Stimulated activated CD8-positive, alpha-beta memory T cell treated with anti-CD3 and anti-CD28 coated beads, Interleukin-7, amount 100 ng/mL, for 24 hours (primary cell): ENCODE measurements at places on chromosomes 3 and 15.

DNA sequence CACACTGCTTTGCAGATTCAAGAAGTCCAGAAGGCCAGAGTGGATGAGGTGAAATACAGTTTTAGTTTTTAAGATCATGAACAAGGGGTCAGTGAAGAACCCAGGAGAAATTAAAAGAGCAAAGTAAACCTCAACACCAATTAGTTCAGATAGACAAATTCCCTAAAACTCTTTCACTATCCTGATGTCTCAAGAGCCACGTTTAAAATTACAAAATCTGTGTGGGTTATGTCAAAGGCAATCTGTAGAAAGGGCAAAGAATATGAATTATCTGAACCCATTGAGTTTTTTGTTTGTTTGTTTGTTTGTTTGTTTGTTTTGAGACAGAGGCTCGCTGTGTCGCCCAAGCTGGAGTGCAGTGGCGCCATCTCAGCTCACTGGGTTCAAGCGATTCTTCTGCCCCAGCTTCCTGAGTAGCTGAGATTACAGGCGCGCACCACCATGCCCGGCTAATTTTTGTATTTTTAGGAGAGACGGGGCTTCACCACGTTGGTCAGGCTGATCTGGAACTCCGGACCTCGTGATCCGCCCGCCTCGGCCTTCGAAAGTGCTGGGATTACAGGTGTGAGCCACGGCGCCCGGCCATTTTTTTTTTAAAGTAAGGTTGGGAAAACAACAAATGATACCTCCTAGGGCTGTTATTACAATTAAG is 32.1 kb upstream of the ST3GAL6 start:
- no peak for DNase-seq

- DNase-seq: no peak
These were observed 147.0 kb upstream of the PROK2 start for GRCh38 chr3:71931922-71932321.

GRCh38 chr3:42683875-42684598 is 1.3 kb upstream of the KLHL40 start:
- DNase-seq: no peak

- DNase-seq: no peak
These were observed 9.1 kb downstream of the GHRL start for GRCh38 chr3:10283638-10284037.

- DNase-seq: no peak
These were observed 75.4 kb upstream of the RGMA start for GRCh38 chr15:93164409-93164808.

GRCh38 chr3:54322354-54322753 is 200.0 kb downstream of the CACNA2D3 start:
- DNase-seq: no peak

GRCh38 chr3:105108823-105109222 is 257.9 kb upstream of the ALCAM start:
- DNase-seq: no peak

GRCh38 chr15:79479616-79480015 is 47.5 kb downstream of the MINAR1 start:
- no peak for DNase-seq

GRCh38 chr15:64029110-64029509 is 17.2 kb downstream of the DAPK2 start:
- no peak for DNase-seq

DNA sequence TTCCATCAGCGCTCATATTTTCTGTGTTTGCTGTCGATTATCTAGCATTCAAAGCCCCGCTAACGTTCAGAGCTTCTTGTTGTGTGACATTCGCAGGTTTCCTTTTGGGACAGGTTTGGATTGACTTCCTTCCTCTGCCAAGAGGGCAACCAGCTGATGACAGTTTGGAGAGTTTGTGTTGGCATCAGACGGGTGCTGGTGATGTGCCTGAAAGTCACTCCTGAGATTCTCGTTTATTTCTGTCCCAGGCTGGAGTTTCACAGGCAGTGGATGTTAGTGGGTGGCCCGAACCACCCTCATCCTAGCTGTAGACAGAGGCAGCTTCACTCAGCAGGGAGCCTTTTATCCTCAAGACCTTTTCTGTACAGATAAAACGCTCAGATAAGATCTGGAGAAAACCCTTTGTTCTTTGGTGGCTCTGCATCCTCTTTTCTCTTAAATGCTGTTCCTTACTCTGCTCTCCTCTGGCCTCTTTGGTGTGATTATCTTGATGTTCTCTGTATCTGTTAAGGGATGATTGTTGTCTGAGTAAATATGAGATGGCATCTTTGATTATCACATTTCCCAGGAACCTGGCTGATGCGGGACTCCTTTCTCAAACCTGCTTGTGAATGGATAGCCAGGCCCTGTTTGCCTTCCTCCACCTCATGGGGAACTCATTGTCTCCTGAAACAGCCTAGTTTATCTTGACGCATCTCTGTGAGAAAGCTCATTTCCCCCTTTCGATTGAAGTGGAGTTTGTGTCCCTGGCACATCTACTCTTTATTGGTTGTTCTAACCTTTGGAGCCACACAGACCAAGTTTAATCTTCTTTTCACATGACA is 35.9 kb downstream of the CGNL1 start:
- no peak for DNase-seq

- DNase-seq: no peak
These were observed 25.6 kb downstream of the HACD2 start for GRCh38 chr3:123559040-123559861.

DNA sequence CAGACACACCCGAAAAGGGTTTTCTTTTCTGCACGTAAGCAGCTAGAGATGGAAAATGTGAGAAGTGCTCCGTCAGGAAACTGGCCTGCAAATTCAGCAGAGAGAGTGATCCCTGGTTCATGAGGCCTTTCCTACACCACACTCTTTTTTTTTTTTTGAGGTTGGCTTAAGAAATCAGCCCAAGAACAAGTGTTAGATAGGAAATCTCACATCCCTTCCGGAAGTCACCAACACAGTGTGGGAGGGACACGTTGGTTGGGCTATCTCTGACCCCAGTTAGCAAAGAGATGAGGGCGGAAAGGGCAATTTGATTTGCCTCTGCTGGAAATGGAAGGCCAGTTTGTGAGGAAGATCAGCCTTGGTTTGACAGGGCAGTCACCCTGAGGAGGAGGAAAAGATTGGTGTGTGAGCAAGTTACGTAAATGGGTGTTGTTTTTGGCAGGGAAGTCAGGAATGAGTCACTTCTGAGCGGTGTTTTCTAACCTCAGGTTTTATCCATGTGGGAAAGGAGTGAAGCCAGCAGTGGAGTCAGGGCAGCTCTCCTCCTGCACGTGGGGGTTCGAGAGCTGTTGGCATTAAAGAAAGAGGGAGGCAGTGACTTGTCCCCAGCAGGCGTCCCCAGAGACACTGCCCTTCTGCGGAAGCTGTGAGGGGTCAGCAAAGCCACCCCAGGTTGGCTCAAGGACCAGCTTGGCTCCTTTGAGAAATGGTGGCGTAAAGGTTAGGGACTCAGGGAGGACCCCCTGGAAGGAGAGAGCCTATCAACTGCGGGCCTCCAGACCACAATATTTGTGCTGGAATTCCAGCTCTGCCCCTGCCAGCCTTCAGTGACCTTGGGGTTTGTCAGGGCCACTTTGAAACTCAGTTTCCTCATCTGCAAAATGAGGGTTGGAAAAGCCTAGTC is 237.6 kb upstream of the BHLHE40 start:
- DNase-seq: no peak

GRCh38 chr3:123072152-123072551 is 5.3 kb downstream of the PDIA5 start:
- no peak for DNase-seq

- DNase-seq: no peak
These were observed 86.3 kb downstream of the TMEM108 start for GRCh38 chr3:133124511-133124910.

DNA sequence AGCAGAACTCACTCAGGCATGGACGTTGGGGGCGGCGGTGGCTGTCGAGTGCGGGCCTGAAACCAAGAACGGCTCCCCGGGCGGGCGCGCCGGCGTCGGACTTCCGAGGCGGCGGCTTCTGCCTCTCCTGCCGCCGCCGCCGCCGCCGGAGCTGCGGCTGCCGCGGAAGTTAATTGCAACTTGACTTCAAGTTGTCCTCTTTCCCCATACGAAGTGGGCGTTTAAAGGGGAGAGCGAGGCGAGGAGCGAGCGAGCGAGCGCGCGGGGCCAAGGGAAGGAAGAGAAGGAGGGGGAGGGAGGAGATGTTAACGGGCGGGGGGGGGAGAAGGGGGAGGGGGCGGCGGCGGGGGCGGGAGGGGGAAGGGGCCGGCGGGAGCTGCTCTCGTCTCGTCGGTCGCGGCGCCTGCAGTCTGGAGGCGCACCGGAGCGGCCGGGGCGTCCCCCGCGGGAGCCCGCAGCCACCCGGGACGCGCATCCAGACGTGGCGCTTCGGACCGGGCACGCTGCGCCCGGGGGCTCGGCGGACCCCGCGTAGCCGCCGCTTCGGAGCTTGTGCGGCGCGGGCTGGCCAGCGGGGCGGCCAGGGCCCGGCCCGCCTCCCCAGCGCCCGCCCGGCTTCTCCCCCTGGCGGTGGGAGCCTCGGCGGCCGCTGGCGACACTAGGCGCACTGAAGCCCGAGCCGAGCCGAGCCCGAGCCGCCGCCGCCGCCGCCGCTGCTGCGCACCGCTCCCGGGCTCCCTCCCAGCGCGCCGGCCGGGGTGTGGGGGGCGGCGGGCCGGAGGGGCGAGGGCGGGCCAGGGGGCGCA is 19.7 kb upstream of the SATB1 start:
- peak; percentile 45 for DNase-seq

GRCh38 chr3:29185706-29186105 is 95.2 kb upstream of the RBMS3 start:
- DNase-seq: no peak

GRCh38 chr3:112412494-112412893 is 79.5 kb downstream of the CD200 start:
- no peak for DNase-seq

- no peak for DNase-seq
These were observed 10.1 kb downstream of the PCOLCE2 start for GRCh38 chr3:142878649-142879300.

- DNase-seq: no peak
These were observed 541.1 kb downstream of the MECOM start for GRCh38 chr3:169122416-169122815.

DNA sequence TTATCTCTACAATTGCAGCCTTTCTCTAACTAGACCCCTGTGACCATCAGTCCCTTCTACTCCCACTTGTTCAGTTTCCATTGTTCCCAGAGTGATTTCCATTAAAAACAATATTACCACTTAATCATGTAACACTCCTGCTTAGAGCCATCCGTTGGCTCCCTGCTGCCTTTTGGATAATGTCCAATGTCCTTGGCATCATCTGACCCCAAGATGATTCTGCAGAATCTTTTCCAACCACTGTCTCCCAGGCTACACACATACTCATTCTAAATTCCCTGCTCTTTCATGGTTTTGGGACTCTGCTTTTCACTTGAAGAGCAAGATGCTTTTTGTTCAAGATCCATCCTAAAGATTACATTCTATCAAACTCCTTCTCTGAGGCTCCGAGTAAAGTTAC is 7.1 kb downstream of the KCNH8 start:
- DNase-seq: no peak

DNA sequence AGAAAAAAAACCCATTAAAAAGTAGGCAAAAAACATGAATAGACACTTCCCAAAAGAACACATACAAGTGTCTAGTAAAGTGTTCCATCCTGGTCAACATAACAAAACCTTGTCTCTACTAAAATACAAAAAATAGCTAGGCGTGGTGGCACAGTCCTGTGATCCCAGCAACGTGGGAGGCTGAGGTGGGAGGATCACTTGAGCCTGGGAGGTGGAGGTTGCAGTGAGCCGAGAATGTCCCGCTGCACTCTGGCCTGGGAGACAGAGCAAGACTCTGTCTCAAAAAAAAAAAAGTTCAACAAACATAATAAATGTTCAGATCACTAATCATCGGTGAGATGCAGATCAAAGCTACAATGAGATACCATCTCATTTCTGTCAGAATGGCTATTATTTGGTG is 43.5 kb upstream of the OSBPL11 start:
- DNase-seq: no peak

- DNase-seq: no peak
These were observed 36.9 kb downstream of the SENP8 start for GRCh38 chr15:72155003-72155621.

DNA sequence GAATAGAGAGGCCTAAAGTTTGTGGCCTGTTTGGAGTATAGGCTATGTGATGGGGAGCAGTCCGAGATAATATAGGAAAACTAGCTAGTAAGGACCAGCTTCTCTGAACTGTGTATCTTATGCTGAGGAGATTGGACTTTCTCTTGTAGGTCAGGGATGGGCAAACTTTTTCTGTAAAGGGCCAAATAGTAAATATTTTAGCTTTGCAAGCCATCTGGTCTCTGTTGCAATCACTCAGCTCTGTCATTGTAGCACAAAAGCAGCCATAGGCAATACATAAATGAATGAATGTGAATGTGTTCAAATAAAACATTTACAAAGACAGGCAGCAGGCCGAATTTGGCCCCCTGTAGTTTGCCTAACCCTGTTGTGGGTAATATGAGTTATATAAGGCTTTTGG is 24.5 kb downstream of the TMOD3 start:
- DNase-seq: no peak

- DNase-seq: no peak
These were observed 16.9 kb downstream of the MCCC1 start for GRCh38 chr3:183082355-183082915.

GRCh38 chr3:191047930-191048329 is 151.1 kb upstream of the OSTN start:
- DNase-seq: no peak

DNA sequence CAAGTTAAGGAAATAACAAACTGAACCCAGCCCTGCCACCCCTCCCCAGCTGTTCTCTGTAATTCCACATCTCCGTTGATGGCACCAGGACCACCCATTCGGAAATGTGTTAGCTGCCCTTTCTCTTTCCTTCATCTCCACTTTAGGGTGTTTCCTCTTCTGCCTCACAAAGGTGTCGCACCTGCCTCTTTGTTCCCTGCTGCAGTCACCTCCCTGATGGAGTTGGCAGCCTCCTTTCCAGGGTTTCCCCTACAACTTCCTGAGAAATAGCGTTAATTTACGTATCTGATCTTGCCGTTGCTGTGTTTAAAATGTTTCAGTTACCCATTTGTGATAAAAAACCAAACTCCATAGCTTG is 57.3 kb downstream of the GPR171 start:
- no peak for DNase-seq

GRCh38 chr15:38499651-38500050 is 45.7 kb downstream of the FAM98B start:
- no peak for DNase-seq

DNA sequence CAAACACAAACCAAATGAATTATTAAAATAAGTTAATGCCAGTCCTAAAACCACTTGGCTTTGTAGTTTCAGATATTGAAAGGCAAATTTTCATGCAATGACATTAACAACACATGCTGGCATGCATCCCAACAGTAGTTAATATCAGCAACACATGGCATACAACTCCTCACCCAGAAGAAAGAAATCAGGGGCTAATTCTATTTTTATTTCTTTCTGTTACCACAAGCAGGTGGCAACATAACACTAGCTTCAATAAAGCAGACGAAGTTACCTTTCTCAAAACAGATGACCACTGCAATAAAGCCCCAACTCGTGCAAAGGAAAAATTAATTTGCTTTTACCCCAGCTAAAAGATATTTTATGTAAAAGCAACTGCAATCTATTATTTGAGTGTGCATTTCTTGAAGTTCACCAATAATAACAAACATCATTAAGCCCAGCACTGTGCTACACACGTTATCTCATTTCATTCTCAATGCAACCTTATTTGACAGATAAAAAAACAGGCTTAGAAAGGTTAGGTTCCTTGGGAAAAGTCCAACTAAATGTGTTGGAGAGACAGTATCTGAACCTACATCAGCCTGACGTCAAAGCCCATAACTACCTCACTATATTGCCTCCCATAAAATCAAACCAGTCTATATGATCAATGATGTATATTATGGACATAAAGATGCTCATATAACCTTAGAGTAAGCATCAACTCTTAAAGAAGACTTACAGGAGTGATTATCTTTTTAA is 2.8 kb downstream of the TOP2B start:
- no peak for DNase-seq

GRCh38 chr3:197132916-197133530 is 103.4 kb upstream of the MELTF start:
- no peak for DNase-seq
